ENCODE measurements at places on chromosomes 1 and 21. TPM values are rescaled to one million over a fixed set of nuclear protein-coding genes. Genes with fewer than 3 reads are reported as not detected.

DNA sequence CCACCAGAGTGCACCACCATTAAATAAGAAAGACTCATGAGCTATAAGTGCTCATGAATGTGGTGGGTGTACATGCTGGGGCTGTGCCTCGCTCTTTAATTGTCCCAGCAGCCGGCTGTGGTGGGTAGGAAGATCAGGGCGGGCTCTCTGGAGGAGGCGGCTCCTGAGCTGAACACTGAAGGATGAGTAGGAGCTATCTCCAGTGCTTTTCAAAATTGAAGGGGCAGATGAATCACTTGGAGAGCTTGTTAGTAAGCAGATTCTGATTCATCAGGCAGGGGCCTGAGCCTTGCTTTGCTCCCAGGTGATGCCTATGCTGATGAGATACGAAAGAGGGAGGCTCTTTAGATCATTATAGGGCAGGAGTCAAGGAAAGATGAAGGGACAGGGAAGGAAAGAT lies 54.1 kb downstream of the ETS2 start:
- DNase-seq = no peak

GRCh38 chr1:167439301-167439988 lies 78.9 kb downstream of the CD247 start:
- no peak for DNase-seq

GRCh38 chr1:217506878-217507277 lies 124.0 kb downstream of the GPATCH2 start:
- DNase-seq = no peak

GRCh38 chr1:201020040-201020591 lies 3.4 kb downstream of the KIF21B start:
- no peak for DNase-seq

DNA sequence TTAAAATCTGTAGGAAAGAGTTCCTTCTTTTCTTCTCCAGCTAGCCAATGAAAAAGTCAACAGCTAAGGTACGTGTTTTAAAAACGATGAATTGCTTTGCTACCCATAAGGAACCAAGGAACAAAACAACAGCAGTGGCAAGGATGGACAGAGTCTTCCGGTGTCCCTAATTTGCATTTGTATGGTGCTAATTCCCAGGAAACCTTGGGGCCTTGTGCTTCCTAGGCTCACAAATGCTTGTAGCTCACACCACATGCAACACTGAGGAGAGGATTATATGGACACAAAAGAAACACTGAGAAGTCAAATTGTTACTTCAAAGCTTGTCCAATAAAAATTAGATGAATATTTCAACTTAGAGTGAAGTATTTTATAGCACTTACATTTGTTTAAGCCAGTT lies 1.8 kb upstream of the PGBD5 start:
- no peak for DNase-seq

DNA sequence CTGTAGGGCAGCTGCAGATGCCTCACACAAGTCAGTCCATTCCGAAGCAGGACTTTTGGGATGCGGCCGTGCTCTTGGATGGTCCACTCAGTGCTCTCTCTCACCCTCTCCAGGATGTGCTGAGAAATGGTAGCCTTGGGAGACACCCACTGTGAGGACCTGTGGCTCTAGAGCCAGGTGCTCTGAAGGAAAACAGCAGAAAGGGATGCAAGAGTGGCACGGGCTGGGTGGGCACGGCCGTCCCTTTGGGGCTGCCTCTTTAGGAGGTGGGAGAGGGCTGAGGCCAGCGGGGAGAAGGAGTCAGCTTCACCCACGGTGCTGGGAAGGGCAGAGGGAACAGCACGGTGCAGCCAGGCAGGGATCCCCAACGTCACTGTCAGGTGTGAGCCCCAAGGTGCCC lies 106.1 kb downstream of the RIPK4 start:
- DNase-seq = peak; percentile 42

DNA sequence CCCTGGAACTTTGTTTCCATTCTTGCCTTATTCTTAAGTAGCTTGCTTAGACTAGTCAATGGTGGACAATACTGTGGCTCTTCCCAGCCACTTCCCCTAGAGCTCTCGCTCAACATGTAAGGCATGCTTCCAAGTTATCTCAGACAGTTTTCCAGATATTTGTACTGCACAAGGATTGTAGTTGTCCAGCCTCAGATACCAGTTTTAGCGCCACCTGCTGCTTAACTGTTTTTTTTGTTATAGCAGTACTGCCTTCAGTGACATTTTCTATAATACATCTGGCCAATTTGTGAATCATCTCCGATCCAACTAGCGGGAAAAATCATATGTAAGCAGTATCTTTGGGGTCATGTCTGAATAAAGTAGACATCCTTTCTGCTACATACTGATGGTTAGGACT lies 346.7 kb upstream of the ADGRL4 start:
- DNase-seq = no peak

DNA sequence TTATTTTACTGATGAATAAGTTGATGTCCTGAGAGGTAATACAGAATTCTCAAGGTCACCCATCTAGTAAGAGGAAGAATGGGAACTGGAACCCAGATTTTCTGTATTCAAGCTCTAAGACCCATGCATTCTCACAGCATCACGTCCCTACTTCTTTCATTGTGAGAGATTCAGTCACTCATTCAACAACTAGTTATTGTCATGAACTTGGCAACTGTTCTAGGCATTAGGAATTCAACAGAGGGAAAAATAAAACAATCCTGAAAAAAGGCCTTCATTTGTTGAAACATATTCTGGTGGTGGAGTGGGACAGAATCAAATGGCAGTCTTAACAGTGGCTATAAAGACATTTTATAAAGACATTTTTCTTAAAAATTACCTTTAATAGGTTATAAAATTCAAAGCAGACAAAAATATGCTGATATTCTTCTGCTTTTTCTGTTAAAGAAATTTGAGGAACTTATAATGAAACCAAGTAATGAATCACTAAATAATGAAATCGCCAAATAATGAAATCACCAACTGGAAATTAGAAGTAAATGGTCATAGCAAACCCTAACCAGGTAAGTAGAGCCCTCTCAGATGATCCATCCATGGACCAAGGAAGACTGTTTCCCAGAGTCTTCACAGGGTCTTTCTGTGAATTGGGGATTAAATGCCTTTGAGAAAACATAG lies 136.5 kb upstream of the DPYD start:
- DNase-seq = no peak

DNA sequence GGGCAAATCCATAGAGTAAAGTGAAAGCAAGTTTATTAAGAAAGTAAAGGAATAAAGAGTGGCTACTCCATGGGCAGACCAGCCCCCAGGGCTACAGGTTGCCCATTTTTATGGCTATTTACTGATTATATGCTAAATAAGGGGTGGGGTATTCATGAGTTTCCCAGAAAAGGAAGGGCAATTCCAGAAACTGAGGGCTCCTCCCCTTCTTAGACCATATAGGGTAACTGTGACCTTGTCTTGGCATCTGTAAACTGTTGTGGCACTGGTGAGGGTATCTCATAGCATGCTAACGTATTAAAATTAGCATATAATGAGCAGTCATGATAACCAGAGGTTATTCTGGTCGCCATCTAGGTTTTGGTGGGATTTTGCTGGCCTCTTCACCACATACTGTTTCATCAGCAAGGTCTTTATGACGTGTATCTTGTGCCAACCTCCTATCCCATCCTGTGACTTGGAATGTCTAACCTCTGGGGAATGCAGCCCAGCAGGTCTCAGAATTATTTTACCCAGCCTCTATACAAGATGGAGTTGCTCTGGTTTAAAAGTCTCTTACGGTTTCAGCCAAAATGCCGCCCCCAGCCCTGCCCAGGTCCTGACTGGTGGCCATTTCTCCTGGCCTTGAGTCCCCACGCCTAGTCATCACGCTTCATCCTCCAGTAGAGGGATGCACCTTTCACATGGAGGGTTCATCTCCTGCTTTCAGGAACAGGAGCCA lies 982 bp upstream of the TRIM17 start:
- DNase-seq = no peak

The PLA2G4A gene
- 1.2 TPM for total RNA-seq

The SFN gene
- total RNA-seq = 0.50 TPM

The LDLRAD1 gene
- not detected for total RNA-seq

The TMPRSS15 gene
- not detected for total RNA-seq

The INAVA gene
- 0.86 TPM for total RNA-seq

Measured in natural killer cell treated with Interleukin-12 subunit alpha and Interleukin-12 subunit beta and Interleukin-15 and Interleukin-18, amount 100 ng/mL, for 72 hours (primary cell).